ENCODE measurements at places on chromosomes 2 and 18. TPM values are rescaled to one million over a fixed set of nuclear protein-coding genes. Genes with fewer than 3 reads are reported as not detected.

HAT1 gene
- 16.1 TPM for polyA plus RNA-seq

SCN3A gene
- 0.06 TPM for polyA plus RNA-seq

ELOA2 gene
- not detected for polyA plus RNA-seq

MYO7B gene
- polyA plus RNA-seq, result 1.6 TPM

CFAP221 gene
- polyA plus RNA-seq, result 16.2 TPM

LAMA1 gene
- polyA plus RNA-seq, result 1.2 TPM

UGT1A8 gene
- polyA plus RNA-seq, result not detected

GPR155 gene
- 1.7 TPM for polyA plus RNA-seq

TAF4B gene
- 2.5 TPM for polyA plus RNA-seq

FAM117B gene
- 2.3 TPM for polyA plus RNA-seq

LOXHD1 gene
- polyA plus RNA-seq, result 0.49 TPM

CDH2 gene
- 0.14 TPM for polyA plus RNA-seq

MOCOS gene
- 2.4 TPM for polyA plus RNA-seq

MORN2 gene
- polyA plus RNA-seq, result 60.7 TPM

SPR gene
- 32.2 TPM for polyA plus RNA-seq

FAM237A gene
- polyA plus RNA-seq, result not detected

COL4A3 gene
- 3.5 TPM for polyA plus RNA-seq

ELP2 gene
- polyA plus RNA-seq, result 65.1 TPM

B3GNT7 gene
- 18.9 TPM for polyA plus RNA-seq

Measured in lung (tissue), 17 donors.